Midbrain (tissue), 1 donor: ENCODE measurements at places on chromosomes 1 and 21.

GRCh38 chr21:30831194-30831765 is 1.7 kb upstream of the KRTAP7-1 start:
- DNase-seq, result no peak

DNA sequence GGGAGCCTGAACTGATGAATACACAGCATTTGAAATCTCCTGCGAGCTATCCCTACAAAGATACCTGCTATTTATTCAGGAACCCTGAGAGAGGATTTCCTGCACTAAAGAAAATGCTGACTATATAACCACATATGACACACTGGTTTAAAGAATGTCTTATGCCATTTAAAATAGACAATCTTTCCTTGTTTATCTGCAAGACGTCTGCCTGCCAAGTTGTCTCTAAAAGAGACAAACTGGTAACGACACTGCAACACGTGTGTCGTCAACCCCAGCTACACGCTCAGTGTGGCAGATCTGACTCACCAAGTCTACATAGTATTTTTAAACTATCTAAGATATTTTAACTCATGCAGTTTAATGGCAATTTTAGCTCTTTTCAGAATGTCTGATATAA is 42.7 kb downstream of the APP start:
- no peak for DNase-seq

DNA sequence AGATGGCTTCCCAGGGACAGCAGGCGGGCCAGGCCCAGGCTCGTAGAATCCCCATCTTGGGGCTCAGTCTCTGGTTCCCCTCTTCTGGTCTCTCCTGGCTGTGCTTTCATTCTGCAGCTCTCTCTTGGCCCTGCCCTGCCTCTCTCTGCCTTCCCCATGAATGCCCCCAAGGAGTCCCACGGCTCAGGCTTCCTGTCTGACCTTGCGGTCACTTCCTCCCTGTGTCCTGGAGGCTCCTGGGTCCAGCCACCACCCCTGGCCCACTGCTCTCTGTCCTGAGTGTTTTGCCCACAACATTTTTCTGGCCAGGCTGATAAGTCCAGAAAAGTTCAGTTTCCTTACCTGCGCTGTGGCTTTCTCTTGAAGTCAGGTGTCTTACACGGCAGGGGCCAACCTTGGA is 29.1 kb downstream of the PIGP start:
- DNase-seq, result no peak

- no peak for DNase-seq
These were observed 215.8 kb upstream of the ZRANB2 start for GRCh38 chr1:71296551-71297134.

- no peak for DNase-seq
These were observed 365.0 kb downstream of the LTN1 start for GRCh38 chr21:28627691-28628090.

- no peak for DNase-seq
These were observed 48.1 kb upstream of the ENAH start for GRCh38 chr1:225700889-225701465.

DNA sequence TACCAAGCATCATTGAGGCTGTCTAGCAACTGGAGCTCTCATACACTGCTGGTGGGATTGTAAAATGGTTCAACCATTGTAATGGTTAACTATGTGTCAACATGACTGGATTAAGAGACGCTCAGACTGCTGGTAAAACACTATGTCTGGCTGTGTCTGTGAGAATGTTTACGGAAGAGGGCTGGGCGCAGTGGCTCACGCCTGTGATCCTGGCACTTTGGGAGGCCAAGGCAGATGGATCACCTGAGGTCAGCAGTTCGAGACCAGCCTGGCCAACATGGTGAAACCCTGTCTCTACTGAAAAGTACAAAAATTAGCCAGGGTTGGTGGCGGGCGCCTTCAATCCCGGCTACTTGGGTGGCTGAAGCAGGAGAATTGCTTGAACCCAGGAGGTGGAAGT is 4.8 kb upstream of the FCRLA start:
- no peak for DNase-seq

- DNase-seq, result no peak
These were observed 31.4 kb upstream of the DEPDC1 start for GRCh38 chr1:68528243-68528642.

DNA sequence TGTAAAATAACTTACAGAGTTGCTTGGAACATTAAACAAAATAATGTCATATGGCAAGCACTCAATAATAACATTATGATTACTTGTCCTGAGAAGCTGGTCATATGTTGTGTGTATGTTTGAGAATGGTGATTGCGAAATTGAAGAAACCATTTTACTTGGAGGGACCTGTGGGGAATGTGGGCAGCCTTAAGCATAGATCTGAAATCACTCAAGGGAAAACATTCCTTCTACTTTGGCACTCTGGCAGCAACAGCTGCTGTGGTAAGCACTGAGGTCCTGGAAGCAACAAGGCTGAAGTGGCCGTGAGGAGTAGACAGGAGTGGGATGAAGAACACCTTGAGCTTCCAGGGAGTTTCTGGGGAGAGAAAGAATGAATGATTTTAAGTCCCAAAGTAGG is 165.4 kb upstream of the ADAMTS5 start:
- DNase-seq, result no peak

DNA sequence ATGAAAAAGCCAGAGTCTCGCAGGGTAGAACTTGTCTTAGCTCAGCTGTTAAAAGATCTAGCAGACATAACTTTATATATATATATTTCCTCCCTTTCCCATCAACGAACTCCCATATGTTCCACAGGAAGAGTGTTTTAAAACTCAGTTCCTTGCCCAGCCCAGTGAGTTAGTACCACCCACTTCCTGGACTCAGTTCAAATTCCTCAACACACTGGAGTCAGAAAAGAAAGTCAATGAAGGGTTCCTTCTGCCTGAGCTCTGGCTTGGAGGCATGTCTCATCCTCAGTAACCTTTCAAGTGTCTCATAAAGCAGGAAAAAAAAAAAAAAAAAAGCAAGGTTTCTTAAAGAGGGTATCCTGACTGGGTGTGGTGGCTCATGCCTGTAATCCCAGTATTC is 15.6 kb downstream of the TPM3 start:
- DNase-seq, result no peak

GRCh38 chr1:212402666-212403321 is 11.9 kb downstream of the PACC1 start:
- no peak for DNase-seq

- DNase-seq, result no peak
These were observed 24.3 kb downstream of the IGFN1 start for GRCh38 chr1:201214886-201215285.

DNA sequence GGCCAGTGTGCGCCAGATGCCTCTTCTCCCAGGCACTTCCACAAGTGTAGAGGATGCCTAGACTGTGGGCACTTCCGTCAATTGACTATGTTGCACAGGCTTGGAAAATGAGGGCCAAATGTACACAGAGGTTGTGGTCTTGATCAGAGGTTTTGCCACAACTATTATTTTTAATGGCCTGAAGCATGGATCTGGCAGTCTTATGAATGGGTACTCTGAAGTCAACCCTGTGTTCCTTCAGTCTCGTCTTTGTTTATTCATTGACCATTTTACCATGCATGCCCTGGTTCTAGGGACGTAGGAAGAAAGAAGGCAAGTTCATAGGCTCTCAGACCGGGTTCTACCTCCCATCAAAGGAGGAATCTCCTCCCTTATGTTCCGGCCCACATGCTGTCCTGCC is 329.1 kb downstream of the HHAT start:
- no peak for DNase-seq

DNA sequence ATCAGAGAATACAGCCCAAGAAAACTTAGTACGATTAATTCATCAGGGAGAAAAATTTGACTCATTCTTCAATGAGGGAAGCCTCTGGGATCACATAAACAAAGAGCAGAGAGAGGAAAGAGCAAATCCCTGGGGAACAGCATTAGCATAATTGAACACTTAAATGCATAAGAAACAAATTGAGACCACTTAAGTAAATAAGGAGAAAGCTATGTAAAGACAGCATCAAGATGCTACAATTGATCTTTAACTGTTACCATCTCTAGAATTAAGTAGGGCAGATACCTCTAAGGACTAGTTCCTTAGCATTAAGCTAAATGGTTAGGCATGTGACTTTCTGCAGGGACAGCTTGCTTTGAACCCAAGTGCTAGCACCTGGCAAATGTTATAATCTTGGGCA is 265.1 kb upstream of the NEGR1 start:
- DNase-seq, result no peak

DNA sequence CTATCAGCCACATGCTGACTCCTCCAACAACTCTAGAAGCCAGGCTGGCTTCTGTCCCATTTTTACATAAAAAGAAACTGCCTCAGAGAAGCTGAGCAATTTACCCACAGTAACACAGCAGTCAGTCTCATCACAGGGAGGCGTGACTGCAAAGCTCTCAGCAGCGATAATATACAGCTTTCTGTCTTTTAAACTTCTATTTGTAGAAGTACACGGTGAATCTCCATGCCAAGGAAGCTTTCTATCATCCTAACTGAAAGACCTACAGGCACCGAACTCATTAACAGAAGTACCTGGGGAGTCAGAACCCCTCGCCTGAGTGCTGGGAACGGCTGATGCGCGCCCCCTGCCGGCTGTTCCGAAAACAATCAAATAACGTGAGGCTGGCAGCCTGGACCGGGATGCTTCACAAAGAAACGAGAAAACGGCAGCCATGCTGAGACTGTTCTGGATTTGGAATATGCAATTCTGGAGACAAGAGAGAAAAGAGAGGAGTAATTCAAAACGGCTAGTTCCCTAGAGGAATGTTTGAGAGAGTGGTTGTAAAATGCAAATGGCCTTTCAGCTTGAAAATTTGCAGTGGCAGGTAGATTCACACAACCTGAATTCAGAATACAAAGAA is 43.5 kb upstream of the RAB4A start:
- DNase-seq, result peak; percentile 93

GRCh38 chr1:92877792-92878191 is 46.0 kb downstream of the RPL5 start:
- DNase-seq, result peak; percentile 56

GRCh38 chr1:56578963-56579875 is at the start of gene PLPP3:
TSS of gene PLPP3 (minus strand) at chr1:56579563. CDS start at chr1:56579016, 547 bp downstream.
- peak; percentile 73 for DNase-seq

GRCh38 chr21:17089091-17089491 is 423.8 kb upstream of the CXADR start:
- no peak for DNase-seq

DNA sequence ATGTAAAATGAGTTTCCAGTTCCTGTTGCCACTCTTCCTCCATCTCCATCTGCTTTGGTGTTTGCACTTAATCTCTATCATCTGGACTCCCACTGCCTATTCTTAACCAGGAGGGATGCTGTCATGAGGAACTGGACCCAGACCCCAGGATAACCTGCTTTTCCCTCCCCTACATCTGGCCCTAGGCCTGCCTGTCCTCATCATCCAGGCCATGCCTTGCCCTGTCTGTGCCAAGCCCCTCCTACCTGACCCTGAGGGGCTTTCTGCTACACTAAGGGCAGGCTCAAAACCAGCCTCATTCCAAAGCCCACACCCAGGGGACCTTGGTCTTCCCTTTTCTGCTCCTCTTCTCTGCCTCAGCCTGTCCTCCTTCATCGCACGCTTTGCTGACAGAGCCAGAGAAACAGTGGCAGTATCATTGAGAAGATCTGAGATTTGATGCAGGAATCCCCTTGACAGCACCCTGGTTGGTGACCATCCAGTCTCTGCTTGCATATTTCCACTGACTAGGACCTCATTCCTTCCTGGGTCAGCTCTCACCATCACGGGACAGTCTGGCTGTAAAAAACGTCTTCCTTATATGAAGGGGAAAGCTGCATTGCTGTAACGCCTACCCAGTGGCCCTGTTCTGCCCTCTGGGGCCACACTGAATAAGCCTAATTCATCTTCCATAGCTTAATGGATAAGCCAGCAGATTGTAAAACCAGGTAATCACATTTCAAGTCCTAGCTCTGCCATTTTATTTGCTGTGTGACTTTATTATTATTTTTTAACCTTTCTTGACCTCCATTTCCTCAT is 38.8 kb downstream of the PLXNA2 start:
- no peak for DNase-seq

GRCh38 chr1:219505886-219506285 is 107.0 kb downstream of the ZC3H11B start:
- no peak for DNase-seq

GRCh38 chr1:159008744-159009188 is 941 bp upstream of the IFI16 start:
- no peak for DNase-seq

DNA sequence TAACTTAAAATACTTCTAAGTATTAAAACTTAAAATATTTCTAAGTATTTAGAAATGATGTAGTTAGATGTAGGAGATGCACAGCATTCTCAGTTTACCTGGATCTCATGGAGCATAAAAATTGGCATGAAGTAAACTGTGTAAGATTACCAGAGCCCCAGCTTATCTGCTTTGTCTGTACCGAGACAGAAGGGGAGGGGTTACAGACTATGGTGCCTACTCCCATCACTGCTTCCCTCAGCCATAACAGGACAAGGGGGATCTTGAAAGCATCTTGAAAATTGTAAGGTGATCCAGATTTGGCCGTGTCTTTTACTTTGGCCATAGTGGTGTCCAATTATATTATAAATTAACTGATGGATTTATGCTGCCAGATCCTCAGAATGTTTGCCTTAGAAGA is 18.8 kb downstream of the NRDC start:
- no peak for DNase-seq

DNA sequence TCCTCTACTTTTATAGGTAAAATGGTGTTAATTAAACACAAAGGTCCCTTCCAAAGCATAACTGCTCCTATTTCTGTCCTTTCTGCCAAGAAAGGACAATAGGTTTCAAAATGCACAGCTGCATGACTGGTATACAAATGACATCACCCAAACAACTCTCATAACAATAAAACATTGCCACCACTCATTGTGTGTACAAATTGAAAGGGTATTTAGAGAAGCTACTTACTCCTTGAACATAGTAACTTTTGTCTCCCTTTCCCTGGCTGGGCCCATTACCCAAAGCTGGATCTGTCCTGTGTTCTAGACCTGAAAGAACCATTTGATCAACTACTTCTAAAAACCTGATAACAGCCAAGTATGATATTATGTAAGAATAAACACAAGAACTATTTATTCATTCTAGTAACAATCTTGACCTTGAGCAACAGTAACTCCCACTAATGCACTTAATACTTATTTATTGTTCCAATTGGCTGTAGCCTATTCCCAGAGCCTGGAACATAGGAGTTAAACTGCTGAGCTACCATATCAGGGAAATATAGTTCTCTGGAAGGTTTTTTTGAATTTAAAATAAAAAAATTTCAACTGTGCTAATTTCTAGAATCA is 38.2 kb downstream of the TTLL7 start:
- DNase-seq, result peak; percentile 64

DNA sequence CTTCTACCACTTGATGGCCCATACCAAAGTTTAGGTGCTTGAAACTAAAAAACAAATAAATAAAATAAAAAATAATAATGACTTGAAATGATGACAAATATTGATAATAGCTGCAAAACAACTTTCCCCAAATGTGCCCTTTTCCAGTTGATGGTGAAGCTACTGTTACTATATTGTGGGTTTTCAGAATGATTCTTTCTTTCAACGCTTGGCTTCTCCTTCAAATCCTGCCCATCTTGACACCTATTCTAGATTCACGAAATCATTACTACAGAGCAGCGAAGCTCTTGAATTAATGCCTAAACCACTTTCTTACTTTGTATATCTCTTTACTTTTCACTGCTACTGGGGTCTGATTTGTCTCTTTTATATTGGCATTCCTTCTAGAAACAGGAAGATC is 9.2 kb upstream of the C1orf141 start:
- DNase-seq, result no peak
